Activated gamma-delta T cell (primary cell): ENCODE measurements at places on chromosomes 1 and 21.
A peak's percentile ranks its signal among the peaks of the same experiment; 100 is the strongest.

DNA sequence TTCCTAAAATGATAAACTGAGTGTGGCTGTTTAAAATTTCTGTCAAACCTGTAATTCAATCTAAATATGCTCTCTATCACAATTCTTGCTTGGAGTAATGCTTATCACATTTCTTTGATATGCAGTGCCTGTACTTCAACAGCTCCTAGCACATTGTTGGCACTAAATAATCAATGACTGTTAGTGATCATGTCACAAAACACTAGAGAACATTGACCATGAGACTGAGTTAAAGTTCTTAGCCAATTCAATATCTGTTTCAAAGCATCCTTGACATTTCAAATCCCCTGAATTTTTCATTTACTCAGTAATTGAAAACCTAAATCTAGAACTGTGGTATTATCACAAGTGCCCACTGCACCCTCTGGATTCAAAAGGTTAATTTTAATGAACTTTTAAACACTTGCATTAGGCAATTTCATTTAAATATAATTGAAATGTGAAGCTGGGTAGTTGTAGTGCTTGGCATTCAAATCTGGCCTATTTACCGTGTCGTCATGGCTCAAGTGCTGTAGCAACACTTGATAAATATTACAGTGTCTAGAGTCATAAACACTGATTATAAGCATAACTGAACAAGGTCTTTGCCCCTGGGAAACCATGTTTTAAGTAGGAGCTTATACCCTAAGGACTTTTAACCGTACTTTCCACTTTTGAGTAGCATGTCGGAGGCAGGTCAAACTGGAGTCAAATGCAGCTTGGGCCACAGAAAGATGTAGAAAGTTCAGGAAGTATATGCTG is 143.6 kb downstream of the LRRC7 start:
- no peak for DNase-seq

DNA sequence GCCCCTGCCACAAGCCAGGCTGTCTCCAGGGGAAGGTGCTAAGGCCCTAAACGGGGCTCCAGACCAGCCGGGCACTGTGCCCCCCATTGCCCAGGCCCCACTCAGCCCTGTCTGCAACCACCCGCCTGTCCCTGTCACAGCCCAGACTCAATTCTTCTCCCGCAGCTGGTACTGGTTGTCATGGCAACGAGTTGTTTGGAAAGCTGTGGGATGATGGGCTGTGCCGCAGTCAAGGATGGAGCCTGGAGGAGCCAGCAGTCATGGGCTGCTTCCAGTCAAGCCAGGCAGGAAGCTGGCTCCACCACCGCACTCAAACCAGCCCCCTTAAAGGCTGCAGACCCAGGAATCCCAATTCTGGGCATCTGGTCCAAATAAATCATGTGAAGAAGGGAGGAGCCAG is 4.2 kb downstream of the SPOCD1 start:
- no peak for DNase-seq

DNA sequence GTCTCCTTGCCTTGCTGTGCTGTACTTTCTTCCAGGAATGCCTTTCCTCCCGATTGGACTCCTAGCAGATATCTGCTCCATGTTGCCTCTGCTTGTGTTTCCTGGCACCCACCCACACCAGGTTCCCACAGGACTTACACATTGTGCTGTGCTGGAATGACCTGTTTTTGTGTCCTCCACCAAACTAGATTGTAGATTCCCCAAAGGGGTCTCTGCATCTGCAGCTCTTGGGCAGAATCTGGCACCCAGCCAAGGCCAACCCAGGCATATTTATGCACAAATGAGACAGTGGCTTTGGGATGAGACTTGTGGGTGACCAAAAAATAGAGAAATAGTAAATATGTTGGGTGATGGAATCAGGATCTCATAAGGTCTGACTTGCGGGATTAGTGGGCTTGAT is 278.2 kb downstream of the RRAGC start:
- no peak for DNase-seq

DNA sequence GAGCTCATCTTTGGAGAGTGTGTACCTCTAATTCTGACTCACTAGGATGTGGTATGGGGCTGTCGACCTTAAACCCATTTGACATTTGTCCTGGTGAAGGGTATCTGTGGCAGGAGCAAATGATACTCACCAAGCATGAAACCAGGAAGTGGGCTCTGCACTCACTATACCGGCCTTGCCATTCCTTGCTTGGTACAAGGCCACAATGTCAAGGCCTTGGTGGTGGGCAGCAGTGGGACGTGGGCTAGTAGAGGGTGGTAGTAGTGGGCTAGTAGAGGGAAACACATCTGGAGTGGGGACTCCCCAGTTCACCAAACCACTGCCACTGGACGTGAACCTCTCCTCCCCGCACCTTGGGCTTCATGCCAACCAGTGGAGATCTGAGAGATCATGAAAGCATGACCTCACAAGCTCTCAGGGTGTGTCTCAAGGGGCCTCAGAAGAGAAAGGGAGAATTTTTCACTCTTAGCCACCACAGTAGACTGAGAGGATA is 11.5 kb downstream of the TNFSF4 start:
- no peak for DNase-seq

GRCh38 chr21:34799092-34799491 is 130.3 kb downstream of the CLIC6 start:
- no peak for DNase-seq

DNA sequence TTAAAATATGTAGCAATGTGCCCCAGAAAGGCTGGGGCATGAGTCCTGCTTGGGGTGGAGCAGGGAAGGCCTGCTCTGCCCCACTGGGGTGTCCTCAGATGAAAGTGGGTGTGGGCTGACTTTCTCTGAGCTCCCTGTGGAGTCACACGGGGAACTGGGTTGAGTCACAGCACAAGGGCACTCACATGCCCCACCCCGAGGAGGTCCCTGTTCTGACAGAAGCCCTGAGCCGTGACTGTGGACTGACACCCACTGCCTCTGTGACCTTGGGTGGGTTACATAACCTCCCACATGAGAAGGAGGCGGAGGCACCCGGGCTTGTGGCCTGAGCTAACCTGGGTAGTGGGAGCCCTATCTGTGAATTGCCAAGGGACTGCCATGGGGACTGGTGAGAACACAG is 52.5 kb upstream of the TINAGL1 start:
- no peak for DNase-seq

GRCh38 chr1:231162297-231162969 is 575 bp downstream of the TRIM67 start:
- DNase-seq = no peak

- DNase-seq = no peak
Observed at GRCh38 chr1:45455162-45455561, 35.8 kb downstream of the TESK2 start.

GRCh38 chr1:19080721-19081120 is 124.2 kb upstream of the IFFO2 start:
- DNase-seq = no peak

DNA sequence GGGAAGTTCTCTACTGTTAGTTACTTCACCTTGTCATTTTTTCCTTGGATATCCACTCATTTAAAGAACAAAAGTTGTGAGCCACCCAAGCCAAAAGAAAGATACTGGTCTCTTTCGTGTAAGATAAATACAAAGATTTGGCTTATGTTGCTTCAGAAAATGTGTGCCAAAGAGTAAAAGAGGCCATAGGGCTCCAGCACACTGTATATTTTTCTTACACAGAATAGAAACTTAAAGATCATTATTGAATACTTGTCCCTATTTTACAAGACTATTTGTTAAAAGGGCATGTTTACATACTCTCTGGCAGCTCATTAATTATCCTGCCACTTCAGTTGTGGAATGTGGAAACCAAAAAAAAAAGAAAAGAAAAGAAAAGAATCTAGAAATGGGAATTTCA is 284.2 kb upstream of the LRRC7 start:
- DNase-seq = no peak

DNA sequence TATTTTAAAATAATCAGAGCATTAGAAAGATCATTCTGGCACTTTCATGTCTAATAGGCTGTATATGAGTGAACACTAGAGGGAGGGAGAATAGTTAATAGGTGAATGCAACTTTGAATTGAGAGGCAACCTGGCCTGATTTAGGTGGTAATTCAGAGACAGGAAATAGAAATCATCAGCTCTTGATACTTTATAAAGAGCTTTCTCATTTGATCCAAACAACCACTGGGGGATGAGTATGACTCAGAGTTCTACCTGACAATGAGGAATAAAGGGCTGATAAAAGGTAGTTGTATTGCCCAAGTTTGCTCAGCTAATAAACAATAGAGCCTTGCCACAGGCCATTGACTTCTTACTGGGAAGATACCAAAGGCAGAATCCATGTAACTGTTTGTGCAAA is 5.2 kb upstream of the FAM89A start:
- no peak for DNase-seq

- DNase-seq = no peak
Observed at GRCh38 chr21:14981246-14981645, 83.6 kb downstream of the NRIP1 start.

- no peak for DNase-seq
Observed at GRCh38 chr1:84583648-84584047, 9.4 kb upstream of the CTBS start.

GRCh38 chr1:40808909-40809308 is 25.3 kb downstream of the KCNQ4 start:
- DNase-seq = no peak

DNA sequence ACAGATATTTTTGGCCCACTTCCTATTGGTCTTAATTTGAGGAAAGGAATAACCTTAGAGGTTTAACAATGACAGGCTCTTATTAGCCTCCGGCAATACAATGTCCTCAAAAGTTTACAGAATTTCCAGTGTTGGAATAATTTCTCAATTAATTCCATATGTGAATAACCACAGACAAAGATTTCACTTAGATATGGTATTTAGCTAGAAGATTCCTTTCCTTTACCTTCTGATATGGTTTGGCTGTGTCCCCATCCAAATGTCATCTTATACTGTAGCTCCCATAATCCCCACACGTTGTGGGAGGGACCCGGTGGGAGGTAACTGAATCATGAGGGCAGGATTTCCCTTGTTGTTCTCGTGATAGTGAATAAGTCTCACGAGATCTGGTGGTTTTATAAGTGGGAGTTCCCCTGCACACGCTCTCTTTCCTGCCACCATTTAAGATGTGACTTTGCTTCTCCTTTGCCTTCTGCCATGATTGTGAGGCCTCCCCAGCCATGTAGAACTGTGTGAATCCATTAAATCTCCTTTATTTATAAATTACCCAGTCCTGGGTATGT is 54.9 kb upstream of the RGS7 start:
- no peak for DNase-seq

- no peak for DNase-seq
Observed at GRCh38 chr1:214604523-214604922, 1.5 kb downstream of the CENPF start.

- no peak for DNase-seq
Observed at GRCh38 chr1:84855691-84856630, 37.0 kb downstream of the LPAR3 start.

DNA sequence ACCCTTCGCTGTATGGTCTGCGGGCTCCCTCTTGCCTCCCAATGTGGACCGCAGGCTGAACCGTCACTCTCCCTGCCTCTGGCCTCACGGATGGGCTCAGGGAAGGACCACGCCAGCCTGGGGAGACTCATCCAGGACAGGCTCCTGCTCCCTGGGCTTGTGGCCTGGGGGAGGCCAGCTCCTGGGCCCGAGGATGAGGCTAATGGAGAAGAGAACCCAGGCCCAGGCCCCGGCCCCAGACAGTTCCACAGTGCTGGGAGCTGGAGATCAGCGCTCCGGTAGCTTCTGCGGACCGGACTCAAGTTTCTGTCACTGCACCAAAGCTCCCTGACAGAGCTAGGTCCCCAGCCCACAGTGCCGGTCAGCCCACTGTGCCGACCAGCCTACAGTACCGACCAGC is 13.4 kb upstream of the PLEKHG5 start:
- no peak for DNase-seq

DNA sequence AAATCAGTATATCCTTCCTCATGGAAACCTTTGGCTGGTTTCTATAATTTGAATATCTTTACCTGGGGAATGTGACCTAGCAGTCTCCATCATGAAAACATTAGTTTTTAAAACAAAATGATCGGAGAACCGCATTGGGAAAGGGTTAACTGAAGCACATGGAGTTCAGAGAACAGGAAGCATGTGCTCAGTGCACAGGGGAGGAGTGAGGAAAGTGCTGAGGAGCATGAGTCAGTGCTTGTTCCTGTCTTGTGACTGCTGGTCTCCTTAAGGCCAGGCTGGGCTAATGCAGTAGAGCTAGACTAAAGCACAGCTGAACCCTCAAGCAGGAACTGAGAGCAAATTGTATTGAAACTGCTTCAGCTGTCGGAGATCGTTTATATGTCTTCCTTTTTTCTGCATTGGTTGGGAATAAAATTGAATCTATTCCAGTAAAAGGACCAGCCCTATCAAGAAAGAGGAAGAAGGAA is 5.8 kb downstream of the IFI16 start:
- DNase-seq = no peak

GRCh38 chr1:187306710-187307415 is 478.1 kb downstream of the PLA2G4A start:
- no peak for DNase-seq

DNA sequence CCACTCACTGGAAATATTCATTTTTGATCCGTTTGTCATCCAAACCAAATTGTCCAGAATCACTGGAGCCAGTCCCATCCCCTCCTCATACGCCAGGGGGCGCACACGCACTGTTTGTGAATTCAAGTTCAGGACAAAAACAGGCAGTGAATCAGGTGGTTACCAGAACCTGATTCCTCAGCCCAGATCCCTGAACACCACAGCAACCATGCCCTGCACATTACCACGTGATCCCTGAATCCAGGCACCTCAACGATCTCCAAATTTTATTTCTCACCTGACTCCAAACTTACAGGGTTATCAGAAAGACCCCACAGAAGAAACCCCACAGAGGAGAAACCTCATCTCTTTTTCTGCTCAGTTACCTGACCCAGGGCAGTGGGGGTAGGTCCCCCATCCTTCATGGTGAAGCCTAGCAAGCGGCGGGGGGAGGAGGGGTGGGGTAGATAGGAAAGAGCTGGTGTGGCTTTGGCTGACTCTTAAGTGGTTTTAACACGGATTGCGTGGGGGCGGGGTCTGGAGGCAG is 1.4 kb upstream of the PTPRF start:
- no peak for DNase-seq

DNA sequence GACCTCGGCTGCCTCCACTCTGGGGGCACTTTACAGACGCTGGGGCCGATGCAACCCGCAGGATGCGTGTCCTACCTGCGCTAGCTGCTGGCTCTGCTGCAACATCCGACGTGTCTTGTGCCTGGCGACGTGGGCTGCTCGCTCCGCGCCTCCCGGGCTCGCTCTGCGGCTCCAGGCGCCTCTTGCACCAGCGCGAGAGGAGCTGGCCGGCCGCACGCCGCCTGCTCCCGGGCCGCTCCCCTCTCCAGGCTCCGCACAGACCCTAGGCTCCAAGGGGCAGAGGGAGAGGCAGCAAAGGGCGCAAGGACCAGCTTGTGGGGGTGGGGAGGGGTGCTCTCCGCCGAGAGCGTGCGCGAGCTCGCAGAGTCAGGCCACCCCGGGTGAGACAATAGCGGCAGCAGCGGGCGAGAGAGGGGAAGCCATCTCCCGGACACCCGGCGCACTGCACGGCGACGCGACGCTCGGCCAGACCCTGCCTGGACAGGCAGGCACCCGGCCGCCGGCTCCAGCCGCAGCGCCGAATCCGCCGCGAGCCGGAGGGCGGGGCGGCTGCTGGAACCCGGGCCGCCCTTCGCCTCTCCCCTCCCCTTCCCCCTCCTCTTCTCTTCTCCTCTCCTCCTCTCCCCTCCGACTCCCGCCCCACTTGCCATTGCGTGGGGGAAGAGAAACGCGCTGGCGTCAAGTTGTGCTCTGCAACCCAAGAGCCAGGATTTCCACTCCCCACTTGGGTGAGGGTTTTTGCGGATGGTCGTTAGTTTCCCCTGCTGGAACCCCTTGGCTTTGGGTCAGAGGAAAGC is at the start of gene PIK3C2B:
TSS of gene PIK3C2B (minus strand) at position 525 of the 797 bp plus-strand sequence. CDS start 25,003 bp downstream, outside the sequence.
- peak; percentile 52 for DNase-seq

- no peak for DNase-seq
Observed at GRCh38 chr1:93440706-93441105, 7.2 kb upstream of the FNBP1L start.

- DNase-seq = no peak
Observed at GRCh38 chr21:15430577-15430976, 299.2 kb upstream of the USP25 start.
